ENCODE measurements at places on chromosomes 3 and 15. TPM values are rescaled to one million over a fixed set of nuclear protein-coding genes. Genes with fewer than 3 reads are reported as not detected.

DNA sequence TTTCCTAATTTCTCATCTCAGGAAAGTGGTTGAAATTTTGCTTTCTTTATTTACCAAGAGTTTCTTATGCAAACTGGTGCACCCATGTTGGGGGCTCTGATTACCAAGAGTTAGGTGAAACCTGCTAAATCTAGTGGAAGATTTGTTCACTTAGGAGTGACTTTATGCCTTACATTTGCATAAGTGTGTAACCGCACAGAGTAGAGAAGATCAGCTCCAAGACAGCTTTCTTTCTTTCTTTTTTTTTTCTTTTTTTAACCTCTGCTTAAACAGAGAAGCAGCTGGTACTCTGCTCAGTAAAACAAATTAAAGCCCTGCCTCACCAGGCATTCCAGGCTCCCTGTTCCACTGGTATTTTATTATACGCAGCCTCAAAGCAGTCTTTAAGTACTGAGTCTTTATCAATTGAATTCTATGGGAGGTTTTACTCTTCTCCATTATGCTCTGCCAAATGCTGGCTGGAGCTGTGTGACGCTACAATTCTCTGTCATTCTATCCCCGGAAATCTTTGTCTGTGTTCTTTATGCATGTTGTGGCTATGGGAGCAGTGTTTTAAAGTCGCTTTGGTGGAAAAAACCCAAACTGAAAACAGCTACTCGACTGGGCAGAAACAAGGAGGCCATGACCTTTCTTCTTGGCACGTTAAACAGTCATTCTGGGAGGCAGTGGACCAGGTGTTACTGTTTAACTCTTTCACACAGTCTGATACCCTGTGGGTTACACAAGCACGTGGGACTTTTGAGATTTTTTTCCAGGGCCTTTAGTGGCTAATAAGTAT, 55.2 kb upstream of the GBE1 start:
- DNase-seq: peak; percentile 4

- no peak for DNase-seq
These were observed 353.6 kb downstream of the ULK4 start for GRCh38 chr3:41608347-41608746.

DNA sequence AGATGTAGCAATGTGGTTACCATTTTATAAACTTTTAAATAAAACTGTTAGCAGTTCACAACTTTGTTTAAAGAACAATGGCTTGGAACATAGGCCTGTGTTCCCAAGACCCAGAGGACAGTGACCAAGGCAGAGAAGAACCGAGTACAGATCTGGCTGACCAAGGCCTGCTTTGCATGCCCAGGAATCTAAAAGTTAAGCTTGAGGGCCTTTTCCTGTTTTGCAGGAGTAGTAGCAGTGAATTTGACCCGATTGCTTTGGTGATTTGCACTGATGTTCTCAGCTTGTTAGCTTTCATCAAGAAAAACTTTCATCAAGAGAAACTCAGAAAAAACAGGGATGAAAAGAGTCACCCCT, 9.9 kb downstream of the FILIP1L start:
- DNase-seq: no peak

GRCh38 chr15:96369825-96370621, 39.5 kb downstream of the NR2F2 start:
- no peak for DNase-seq

The LXN gene
- total RNA-seq: 39.6 TPM

DNA sequence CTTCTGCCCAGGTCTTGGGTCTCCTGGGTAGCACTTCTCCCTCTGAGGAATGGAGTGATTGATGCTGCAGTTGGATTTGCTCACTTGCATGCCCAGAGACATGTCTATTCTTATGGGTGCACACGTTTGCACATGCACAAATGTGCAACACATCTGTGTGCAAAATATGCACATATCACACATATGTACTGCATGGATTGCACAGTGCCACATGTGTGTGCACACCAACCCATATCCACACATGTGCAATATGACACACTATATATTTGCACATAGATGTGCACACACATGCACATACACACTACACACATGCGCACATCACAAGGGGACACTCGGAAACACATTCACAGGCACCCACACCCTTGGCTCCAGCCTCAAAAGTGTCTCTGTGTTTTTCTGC, 671 bp upstream of the SEMA3B start:
- no peak for DNase-seq

- DNase-seq: no peak
These were observed 57.2 kb upstream of the USP3 start for GRCh38 chr15:63447017-63447676.

- peak; percentile 92 for DNase-seq
These were observed 71.2 kb downstream of the GOLIM4 start for GRCh38 chr3:168024537-168024941.

DNA sequence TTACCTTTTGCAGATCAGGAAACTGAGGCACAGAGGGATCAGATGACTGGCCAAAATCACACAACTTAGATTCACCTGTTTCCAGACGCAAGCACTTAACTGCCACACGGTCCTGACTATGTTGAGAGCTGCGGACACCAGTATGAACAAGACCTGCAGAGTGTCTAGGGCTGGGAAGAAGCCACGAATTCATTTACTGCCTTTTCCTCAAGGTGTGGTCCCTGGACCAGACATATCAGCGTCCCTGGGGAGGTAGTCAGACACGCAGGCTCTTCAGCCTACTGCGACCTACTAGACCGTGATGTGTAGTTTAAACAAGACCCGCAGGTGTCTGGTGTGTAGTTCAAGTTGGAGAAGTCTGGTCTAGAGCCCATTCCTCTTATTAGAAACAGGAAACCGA, 541 bp upstream of the SLC6A11 start:
- DNase-seq: no peak

DNA sequence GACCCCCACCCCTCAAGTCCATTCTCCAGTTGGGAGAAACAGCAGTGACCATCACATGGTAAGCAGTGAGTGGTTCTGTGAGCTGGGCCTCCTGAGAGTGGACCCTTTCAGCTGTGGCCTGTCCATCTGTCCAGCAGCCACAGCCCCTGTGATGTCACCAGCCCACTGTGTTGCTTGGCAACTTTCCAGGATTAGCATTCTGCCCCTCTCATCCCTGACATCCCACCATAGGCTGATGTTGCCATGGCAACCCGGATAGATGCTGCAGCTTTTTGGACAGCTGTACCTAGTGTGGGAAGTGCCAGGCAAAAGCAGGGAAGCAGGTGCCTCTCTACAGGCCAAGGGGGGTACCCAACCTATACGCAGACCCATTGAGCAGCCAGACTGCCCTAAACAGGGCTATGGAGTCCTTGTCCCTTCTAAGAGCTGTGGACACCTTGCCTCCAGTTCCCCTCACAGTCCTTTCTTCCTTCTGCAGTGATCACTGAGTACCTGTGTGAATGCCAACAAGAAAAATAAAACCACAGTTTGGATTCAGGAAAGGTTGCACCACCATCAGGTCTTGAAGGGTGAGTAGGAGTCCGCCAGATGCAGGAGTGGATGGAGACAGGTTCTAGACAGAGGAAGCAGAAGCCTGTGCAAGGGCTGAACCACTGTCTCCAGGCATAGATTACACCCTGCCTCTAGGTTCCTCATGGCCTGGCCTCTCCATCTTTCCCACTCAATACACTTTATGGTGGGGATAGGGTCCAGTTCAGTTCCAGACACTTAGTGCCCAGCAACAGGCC, at the start of gene DNAH1:
Gene DNAH1, plus strand, starts transcription at position 343 of the 788 bp plus-strand sequence. CDS start 6,124 bp downstream, outside the sequence.
- no peak for DNase-seq

GRCh38 chr3:169137076-169137475, 526.4 kb downstream of the MECOM start:
- DNase-seq: no peak

The PAK6 gene
- not detected for total RNA-seq

GRCh38 chr15:38454696-38455090, 766 bp downstream of the FAM98B start:
- no peak for DNase-seq

DNA sequence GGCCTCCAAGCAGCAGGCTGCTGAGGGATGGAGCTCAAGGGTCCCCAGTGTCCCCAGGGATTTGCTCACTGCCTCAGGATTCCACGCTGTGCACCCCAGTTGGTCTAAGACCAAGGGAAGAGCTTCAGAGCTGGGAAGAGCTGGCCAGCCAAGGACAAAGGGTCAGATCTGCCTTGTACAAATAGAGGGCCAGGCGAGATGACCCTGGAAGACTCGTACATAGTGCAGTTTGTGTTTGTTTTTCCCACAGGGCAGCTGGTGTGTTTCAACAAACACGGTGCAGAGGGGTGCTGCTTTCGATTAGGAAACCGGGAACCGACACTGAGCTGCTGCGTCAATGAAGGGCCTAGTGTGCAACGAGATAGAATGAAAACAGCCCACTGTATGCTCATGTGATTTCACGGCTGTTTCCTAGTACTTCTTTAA, 56.1 kb upstream of the TRPM1 start:
- no peak for DNase-seq

The EIF4E3 gene
- 0.97 TPM for total RNA-seq
